Activated CD8-positive, alpha-beta memory T cell treated with anti-CD3 and anti-CD28 coated beads, Interleukin-2, amount 10 ng/mL, durations not matched to agents 7 days and 5 days (primary cell): ENCODE measurements at places on chromosomes 3 and 15. TPM values are rescaled to one million over a fixed set of nuclear protein-coding genes. Genes with fewer than 3 reads are reported as not detected.

The MESP2 gene
- not detected for total RNA-seq

The CELSR3 gene
- 20.9 TPM for total RNA-seq

The FANCD2OS gene
- not detected for total RNA-seq

The CISH gene
- total RNA-seq: 266 TPM

The MITF gene
- total RNA-seq: not detected

The MEIS2 gene
- not detected for total RNA-seq

The FURIN gene
- total RNA-seq: 625 TPM

The SPINT1 gene
- total RNA-seq: 4.0 TPM

The DNASE1L3 gene
- not detected for total RNA-seq

The MFGE8 gene
- total RNA-seq: 38.1 TPM

The PLA2G4F gene
- total RNA-seq: not detected

The CIP2A gene
- total RNA-seq: 66.6 TPM

The COLQ gene
- 2.3 TPM for total RNA-seq

The IL17RD gene
- not detected for total RNA-seq

The BMF gene
- total RNA-seq: 13.0 TPM
